ENCODE measurements at places on chromosomes 11 and 22.

- no peak for DNase-seq
Observed at GRCh38 chr11:76669901-76670484, 554 bp downstream of the LRRC32 start.

DNA sequence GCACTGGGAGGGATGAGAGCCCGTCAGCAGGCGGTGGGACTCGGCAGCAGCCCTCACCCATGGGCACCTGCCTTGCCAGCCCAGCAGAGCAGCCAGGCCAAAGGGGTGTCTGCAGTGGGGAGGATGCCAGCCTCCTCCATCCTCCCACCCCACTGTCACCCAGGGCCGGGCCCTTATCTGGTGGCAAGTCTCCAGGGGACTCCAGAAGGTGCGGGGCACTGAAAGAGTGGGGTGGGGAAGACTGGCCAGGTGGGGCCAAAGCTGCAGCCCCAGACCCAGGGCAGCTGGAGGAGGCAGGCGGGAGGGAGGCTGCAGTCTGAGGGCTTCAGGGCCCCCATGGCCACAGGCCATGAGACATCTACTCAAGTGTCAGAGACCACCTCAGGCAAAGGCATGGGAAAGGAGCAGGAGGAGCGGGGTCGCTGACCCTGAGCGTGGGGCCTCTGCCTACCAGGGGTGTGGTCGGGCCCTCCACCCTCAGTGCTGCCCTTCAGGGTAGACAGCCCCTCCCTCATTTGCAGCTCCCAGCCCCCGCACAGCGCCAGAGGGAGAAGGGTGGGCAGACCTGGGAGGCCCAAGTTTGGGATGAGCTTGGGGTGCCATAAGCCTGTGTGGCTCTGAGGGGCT is 3.5 kb downstream of the DGCR6L start:
- no peak for DNase-seq

DNA sequence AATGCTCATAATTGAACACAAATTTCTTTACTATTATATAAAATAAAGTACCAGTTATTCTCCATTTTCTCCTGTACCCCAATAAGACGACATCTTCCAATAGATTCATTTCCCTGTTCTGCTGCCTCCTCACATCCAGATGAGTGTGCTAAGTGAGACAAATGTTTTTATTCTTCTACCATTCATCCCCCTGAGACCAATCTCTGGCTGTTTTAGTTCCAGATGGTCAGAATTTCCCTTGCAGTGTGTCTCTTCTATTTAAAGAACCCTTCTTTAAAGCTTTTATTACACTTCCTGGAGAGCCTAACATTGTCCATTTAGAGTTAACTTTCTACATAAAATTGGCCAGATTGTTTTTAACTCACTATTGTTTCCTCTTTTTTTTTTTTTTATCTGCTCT is 41.2 kb upstream of the GLYATL1 start:
- DNase-seq = no peak

- DNase-seq = no peak
Observed at GRCh38 chr11:69587454-69588090, 53.4 kb upstream of the CCND1 start.

GRCh38 chr11:33835143-33835878 is 56.6 kb downstream of the LMO2 start:
- DNase-seq = no peak

- no peak for DNase-seq
Observed at GRCh38 chr11:96228473-96228891, 114.5 kb downstream of the MAML2 start.

DNA sequence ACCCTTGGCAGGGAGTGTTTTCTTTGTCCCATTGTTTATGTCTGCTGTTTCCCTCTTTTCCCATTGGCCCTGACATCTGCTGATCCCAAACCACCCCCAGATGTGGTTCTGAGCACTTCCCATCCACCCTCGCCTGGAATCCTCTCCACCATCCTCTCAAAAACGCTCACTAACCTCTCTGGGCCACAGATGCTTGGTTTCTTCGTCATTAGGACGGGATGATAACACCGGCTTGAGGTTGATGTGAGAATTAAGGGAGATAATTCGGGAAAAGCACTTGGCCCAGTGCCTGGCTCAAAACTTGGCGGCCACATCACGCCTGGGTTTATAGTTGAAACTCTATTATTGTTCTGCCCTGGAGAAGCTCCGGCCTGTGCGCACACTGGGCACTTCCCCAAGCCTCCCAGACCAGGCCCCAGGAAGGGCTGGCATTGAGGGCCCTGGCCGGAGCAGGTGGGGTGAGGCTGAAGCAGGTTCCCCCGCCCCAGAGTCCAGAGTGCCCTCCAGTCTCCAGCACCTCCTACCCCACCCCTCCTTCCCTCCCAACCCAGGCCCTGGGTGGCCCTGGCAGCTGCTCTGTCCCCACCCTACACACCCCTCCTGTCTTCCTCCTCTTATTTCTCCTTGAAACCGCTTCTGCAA is 63.7 kb downstream of the CYTH4 start:
- DNase-seq = no peak

DNA sequence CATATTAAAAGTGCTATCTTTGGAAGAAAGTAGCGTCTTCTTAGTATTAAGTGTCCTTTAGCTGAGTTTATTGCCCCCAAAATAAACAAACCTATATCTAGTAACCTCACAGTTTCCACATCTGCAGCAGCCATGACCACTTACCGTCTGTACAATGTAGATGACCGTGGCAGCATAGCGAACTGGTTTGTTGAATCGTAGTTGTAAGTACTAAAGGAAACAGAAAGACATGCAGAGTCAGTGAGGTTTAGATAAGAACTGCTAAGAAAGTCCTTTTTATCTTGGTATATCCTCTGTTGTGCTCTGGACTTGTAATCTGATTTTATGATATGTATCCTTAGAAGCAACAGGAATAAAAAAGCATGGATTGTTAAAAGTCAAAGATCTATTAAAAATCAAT is 9.4 kb downstream of the SLC5A12 start:
- DNase-seq = no peak

DNA sequence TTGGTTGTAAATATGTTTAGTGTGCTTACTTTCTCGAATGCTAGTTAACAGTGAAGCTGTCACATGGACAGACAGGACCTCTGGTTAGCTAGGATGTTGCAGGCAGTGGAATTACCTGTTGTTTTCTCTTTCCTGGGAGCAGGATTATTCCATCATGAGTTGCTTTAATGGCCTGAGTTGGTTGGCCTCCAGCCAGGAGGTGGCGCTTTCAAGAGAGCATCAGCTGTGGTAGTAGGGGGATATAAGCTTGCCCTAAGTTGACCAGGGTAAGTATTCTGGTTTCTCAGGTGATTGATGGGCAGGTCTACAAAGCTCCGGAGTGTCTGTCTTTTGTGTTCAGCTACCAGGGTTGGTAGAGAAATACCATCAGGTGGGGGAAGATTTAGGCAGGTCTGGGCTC is 43.5 kb downstream of the NELL1 start:
- no peak for DNase-seq

- no peak for DNase-seq
Observed at GRCh38 chr22:45296628-45297297, 12.0 kb downstream of the UPK3A start.

GRCh38 chr11:12218909-12219308 is 108.5 kb downstream of the MICAL2 start:
- no peak for DNase-seq

DNA sequence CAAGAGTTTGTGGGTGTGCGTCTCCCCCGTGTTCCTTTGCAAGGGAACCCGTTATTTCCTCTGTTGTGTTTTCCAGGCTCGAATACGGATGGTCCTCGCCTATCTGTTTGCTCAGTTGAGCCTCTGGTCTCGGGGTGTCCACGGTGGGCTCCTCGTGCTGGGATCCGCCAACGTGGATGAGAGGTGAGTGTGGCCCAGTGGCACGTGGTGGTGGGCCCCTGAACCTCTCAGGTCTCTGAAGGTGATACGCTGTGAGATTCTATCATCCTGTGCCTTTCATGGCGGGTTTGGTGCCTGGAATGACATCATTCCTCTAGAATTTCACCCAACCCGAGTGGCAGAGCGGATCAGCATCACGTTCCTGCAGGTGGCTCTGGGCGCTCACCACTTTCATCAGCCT is 32.5 kb downstream of the NADSYN1 start:
- DNase-seq = no peak

DNA sequence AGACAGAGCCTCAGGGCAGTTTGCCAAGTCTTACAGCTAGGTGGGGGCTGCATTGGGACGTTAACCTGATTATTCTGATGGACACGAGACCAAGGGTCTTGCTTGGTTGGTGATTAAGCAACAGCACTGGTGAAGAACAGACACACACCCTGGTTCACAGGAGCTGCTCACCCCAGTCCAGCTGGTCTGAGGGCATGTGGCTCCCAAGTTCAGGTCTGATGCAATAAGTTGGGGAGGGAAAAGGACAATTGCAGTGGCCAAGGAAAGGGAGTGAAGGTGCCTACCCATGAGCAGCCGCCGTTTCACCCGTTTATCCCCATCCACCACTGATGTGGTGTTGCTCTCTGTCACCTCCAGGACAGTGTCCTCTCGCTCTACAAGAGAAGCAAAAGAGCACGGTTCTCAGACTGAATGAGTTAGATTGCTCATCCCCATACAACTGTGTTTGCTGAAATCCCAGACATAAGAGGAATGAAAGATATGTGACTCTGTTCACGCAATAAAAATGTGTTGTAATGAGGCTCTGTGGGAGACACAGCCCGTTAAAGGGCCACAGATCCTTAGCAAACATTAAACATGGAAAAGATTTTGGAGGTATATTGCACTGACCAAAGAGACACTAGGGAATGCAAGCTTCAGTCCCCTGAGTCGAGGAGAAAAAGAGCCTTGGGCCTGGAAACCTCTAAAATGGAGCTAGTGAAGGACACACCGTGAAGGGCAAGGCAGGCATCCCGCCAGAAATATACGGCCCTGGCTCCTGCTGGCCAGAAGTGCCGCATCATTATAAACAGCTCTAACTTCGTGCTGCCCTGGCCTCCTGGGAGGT is 25.6 kb downstream of the SCUBE2 start:
- DNase-seq = no peak

DNA sequence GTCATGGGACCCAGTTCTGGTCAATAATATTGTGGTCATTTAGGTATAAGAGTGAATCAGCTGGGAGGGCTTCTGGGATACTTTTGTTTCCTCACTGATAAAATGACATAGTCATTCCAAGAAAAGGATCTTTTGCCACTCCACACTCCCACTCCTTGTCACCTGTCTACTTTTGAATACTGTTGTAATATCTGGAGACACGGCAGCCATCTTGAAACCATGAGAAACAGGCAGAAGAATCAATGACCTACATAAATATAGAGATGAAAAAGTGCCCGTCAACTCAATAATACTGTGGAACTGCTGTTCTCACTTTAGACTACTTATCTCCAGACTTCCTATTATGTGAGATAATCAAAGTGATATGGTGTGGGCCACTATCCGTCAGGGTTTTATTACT is 154.2 kb downstream of the CCDC34 start:
- no peak for DNase-seq

DNA sequence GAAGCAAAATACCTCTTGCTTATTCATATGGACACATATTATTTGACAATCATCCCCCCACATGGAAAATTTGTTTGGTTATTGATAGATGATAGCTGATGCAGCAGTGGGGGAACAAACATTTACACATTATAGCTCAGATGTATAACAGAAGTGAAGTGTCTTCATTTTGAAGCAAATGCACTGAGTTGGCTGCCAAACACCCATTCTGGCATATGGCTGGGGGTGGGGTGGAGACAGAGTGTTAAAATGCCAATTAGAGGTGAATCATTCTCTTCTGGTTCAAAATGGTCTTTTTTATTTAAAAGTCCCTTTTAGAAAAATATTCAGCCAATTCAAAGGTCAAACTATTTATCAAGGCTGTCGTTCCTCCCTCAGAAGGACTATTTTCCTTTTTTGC is 157.3 kb upstream of the TRPC6 start:
- DNase-seq = no peak

DNA sequence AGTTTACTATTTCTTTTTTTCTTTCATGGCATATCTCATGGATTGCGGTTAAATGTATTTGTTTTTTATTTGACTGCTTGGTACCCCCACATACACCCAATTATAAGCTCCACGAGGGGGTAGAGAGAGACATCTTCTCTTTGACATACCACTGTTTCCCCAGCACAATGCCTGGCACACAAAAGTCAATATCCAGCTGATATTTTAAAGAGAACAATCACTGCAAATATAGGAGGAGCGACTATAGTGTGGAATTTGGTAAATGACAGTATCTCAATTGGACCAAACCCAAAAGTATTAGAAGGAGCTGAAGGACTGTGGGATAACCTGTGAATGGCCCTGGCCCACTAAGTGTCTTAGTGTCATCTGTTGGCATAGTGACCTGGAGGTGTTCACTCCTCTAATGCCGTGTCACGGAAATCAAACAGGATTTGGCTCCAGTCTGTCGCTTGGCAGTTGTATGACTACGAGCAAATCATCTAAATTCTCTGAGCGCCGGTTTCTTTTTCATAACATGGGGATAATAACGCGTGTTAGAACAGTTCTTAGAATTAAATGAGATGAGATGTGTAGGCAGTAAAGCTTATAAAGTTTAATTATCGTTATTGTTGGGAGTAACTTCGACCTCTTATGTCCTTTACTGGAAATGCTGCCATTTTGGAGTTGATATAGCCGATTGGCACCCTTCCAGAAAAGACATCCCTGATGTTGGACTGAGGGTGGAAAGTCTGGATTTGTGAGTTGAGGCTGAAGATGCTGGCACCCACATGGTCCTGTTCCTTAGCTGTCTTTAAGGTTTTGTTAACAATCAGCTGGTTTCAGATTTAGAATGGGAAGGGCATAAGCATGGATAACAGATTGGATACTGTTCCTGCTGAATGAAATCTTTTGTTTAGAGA is 144.5 kb downstream of the DBX1 start:
- DNase-seq = no peak

DNA sequence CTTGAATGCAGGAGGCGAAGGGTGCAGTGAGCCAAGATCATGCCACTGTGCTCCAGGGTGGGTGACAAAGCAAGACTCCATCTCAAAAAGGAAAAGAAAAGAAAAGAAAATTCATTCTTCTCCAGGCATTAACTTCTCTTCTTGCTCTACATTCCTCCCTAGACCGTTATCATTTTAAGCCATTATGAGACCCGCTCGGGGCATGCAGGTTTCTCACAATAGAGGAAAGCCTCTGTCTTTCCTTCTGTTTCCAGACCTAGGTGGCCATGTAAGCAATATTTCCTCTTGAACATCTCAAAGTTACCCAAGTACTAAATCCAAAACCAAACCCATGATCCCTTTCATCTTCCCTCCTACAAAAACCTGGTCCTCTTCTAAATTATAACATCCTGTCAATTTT is 139.6 kb downstream of the RBFOX2 start:
- no peak for DNase-seq

DNA sequence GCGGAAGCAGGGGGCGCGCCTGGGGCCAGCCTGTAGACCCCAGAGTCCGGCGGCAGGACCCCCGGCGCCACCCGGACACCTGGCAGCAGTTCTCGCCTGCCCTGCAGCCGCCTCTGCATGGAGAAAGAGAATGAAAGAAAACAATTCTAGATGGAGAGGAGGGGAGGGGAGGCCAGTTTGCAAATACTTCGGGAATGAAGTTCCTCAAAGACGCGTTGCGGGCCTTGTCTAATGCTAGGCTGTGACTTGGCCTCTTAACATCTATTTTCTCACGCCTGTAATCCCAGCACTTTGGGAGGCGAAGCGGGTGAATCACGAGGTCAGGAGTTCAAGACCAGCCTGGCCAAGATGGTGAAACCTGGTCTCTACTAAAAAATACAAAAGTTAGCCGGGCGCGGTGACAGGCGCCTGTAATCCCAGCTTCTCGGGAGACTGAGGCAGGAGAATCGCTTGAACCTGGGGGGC is 2.1 kb upstream of the BARX2 start:
- no peak for DNase-seq

Data from stimulated activated CD4-positive, alpha-beta T cell treated with anti-CD3 and anti-CD28 coated beads, Interleukin-2, amount 100 ng/mL, for 4 hours (primary cell).